ENCODE measurements at places on chromosomes 11 and 22.

DNA sequence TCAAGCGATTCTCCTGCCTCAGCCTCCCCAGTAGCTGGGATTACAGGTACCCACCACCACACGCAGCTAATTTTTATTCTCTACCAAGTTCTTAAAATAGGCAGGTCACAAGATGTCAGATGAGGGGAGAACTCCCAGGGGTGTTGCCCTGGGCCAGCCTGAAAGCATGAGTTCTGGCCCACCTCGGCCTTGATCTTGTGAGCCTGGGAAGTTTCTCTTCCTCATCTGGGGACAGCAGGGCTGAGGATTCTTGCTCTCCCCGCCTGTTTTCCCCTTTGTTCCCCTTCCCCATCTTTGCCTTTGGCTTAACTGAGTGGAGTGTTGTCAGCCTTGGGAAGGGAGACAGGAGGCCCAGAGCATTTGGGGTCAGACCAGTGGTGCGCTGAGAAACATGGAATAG, 3.5 kb downstream of the PDXP start:
- DNase-seq, result no peak

- no peak for DNase-seq
These were observed 240.0 kb upstream of the BLID start for GRCh38 chr11:122355968-122356367.

DNA sequence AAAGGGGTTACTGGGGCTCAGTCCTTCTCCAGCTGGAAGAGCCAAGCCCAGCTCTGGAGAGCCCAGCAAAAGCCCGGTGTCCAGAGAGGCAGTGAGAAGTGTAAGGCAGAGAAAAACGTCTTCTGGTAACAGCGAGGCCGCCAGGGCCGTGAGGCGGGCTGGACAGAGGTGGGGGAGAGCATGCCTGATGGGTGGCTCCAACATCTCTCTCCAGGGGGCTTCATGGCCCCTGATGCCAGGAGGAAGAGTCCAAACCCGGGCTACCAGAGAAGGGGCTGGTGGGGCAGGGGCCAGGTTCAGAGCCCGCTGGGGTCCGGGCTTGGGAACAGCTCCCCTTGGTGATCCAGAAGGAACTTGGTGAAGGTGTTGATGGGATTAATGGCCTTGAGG, 21.7 kb downstream of the ARHGAP1 start:
- no peak for DNase-seq

- no peak for DNase-seq
These were observed 169.6 kb downstream of the BRD1 start for GRCh38 chr22:49657974-49658590.
